ENCODE measurements at places on chromosomes 13 and 19. TPM values are rescaled to one million over a fixed set of nuclear protein-coding genes. Genes with fewer than 3 reads are reported as not detected.

- no peak overlapping the region for H3K27ac ChIP-seq
- no peak for DNase-seq
- no peaks in the 10 kb centered on the region for H3K36me3 ChIP-seq
Measured at GRCh38 chr19:28285078-28285477, 927.9 kb downstream of the UQCRFS1 start.

GRCh38 chr19:5804516-5805461 is at the start of gene NRTN:
NRTN (plus strand) TSS chr19:5805067; CDS start chr19:5824166, 19,099 bp downstream.
- peak within 1 kb of the TSS; percentile 75 for H3K4me3 ChIP-seq
- H3K27ac ChIP-seq, result no peak within 1 kb of the TSS
- H3K36me3 ChIP-seq, result no peaks in the 10 kb centered on the region
- H3K27me3 ChIP-seq, result no peaks in the 10 kb centered on the region
- H3K4me1 ChIP-seq, result peaks cover 63% of the 10 kb centered on the region

DNA sequence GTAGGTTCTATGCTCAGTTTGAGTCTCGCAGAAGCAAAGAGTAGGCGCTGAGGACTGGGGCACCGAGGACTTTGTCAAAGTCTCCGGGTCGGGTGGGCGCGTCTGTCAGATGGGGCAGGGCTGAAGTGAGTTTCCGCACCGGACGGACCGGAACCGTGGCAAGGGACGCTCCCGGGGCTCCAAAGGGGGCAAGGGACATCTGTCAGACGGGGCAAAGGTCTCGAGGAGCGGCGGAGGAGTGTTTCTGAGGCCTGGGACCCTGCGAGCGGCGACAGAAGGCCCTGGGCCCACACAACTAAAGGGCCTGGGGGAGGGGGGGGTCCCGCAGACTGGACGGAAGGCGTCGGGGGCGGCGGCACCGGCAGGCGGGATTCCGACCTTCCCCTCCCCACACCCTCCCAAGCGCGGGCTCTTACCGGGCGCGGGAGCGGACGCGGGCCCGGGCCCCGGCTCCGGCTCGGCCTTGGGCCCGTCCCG is 13.3 kb upstream of the AKAP8L start:
- H3K27me3 ChIP-seq, result no peaks in the 10 kb centered on the region
- H3K36me3 ChIP-seq, result peaks cover 12% of the 10 kb centered on the region
- H3K4me3 ChIP-seq, result peak overlapping the region; percentile 95
- H3K4me1 ChIP-seq, result peaks cover 30% of the 10 kb centered on the region

GRCh38 chr19:49214701-49215100 is 57.1 kb downstream of the TRPM4 start:
- H3K27ac ChIP-seq, result no peak overlapping the region
- H3K4me1 ChIP-seq, result peaks cover 6% of the 10 kb centered on the region
- no peaks in the 10 kb centered on the region for H3K36me3 ChIP-seq
- no peak overlapping the region for H3K4me3 ChIP-seq
- no peaks in the 10 kb centered on the region for H3K27me3 ChIP-seq
- DNase-seq, result no peak

DNA sequence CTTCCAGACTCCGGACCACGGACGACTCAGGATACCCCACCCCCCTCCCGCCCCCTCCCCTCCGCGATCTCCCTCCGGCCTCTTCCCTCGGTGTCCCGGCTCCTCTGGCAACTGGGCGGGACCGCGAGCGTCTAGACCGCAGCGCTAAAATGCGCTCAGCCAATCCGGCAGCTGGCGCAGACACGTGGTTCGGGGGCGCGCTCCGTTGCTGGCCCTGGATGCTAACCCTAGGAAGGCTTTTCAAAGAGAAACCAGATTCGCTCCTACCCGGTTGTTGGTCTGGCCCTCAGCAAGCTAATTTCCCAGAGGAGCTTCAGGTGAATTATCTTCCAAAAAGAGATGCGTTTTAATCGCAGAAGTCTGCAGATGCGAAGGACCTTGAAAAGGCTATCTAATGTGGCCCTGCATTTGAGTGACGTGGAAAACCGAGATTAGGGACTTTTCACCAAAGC is at the start of gene DZIP1:
DZIP1 (minus strand) TSS at position 106 of the 452 bp plus-strand sequence. CDS start 2,677 bp downstream, outside the sequence.
- H3K27ac ChIP-seq, result peak within 1 kb of the TSS; percentile 64
- H3K4me3 ChIP-seq, result peak within 1 kb of the TSS; percentile 72
- H3K27me3 ChIP-seq, result no peaks in the 10 kb centered on the region
- H3K4me1 ChIP-seq, result peaks cover 19% of the 10 kb centered on the region

- H3K4me3 ChIP-seq, result no peak overlapping the region
- no peak for DNase-seq
- H3K4me1 ChIP-seq, result no peaks in the 10 kb centered on the region
- no peak overlapping the region for H3K27ac ChIP-seq
- no peaks in the 10 kb centered on the region for H3K36me3 ChIP-seq
Measured at GRCh38 chr19:23774106-23774505, 15.4 kb upstream of the ZNF681 start.

GRCh38 chr19:45071969-45072790 is 4.1 kb downstream of the ZNF296 start:
- peaks cover 32% of the 10 kb centered on the region for H3K36me3 ChIP-seq
- peaks cover 16% of the 10 kb centered on the region for H3K4me1 ChIP-seq
- no peak overlapping the region for H3K4me3 ChIP-seq
- no peak overlapping the region for H3K27ac ChIP-seq
- no peaks in the 10 kb centered on the region for H3K27me3 ChIP-seq

- no peak overlapping the region for H3K4me3 ChIP-seq
- no peaks in the 10 kb centered on the region for H3K4me1 ChIP-seq
- no peak for DNase-seq
- H3K36me3 ChIP-seq, result no peaks in the 10 kb centered on the region
- no peak overlapping the region for H3K27ac ChIP-seq
Measured at GRCh38 chr13:48210178-48210577, 22.8 kb upstream of the ITM2B start.

GRCh38 chr13:98171900-98172589 is 5.0 kb downstream of the RNF113B start:
- DNase-seq, result no peak
- peak overlapping the region; percentile 63 for H3K27ac ChIP-seq
- H3K4me3 ChIP-seq, result no peak overlapping the region

GRCh38 chr13:103250071-103250470 is 183.9 kb upstream of the SLC10A2 start:
- H3K4me1 ChIP-seq, result no peaks in the 10 kb centered on the region
- no peak overlapping the region for H3K27ac ChIP-seq
- no peak overlapping the region for H3K4me3 ChIP-seq
- no peak for DNase-seq
- H3K36me3 ChIP-seq, result no peaks in the 10 kb centered on the region

Gene CGB3
- total RNA-seq, result not detected

Gene MAP4K1
- not detected for total RNA-seq

Gene RDH8
- not detected for total RNA-seq

Gene ACTMAP
- 2.2 TPM for total RNA-seq

Gene NKPD1
- not detected for total RNA-seq

Measured in HepG2 (cell line).